ENCODE measurements at places on chromosomes 3 and 15.

GRCh38 chr3:138389841-138390581 lies 41.6 kb downstream of the MRAS start:
- no peak for DNase-seq

DNA sequence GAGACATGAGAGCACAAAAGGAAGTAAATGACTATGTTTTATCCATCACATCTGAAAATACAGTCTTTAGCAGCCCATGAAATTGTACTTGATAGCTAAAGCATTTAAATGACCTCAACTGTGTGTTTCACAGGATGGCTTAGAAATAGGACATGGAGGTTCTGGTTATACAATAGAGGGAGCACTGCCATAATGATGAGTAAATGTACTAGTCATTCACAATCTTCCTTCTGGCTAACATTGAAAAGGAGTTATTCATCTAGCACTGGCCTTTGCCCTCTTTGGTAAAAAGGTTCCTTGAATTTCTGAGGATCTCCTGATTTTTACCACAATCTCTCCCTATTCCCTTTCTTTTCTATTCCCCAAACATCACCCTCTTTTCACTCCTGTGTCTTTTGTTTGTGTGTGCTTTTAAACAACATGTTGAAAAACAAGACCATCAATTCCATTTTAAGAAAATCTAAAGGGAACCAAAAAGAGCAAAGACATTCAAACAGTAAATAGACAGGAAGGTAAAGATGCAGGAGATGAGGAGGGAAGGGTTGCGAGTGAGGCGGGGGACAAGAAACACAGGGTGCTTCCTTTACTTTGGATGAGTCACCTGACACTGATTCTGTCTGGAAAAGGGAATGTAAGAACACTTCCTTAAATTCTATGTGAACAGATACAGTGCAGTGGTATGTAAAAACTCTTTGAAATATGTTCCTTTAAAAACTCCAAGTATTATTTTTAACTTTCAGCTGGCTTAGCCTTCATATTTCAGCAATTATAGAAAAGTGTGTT lies 619.0 kb downstream of the MECOM start:
- no peak for DNase-seq

- DNase-seq = peak; percentile 23
Measured at GRCh38 chr3:103440539-103441203, 1005.9 kb downstream of the ZPLD1 start.

GRCh38 chr3:184563941-184564684 lies 2.5 kb downstream of the EPHB3 start:
- DNase-seq = no peak

GRCh38 chr3:192352142-192352541 lies 375.2 kb downstream of the FGF12 start:
- no peak for DNase-seq

GRCh38 chr3:98602078-98602678 lies 8.8 kb upstream of the CPOX start:
- peak; percentile 85 for DNase-seq

GRCh38 chr3:15449489-15450224 lies 22.3 kb downstream of the EAF1 start:
- no peak for DNase-seq

DNA sequence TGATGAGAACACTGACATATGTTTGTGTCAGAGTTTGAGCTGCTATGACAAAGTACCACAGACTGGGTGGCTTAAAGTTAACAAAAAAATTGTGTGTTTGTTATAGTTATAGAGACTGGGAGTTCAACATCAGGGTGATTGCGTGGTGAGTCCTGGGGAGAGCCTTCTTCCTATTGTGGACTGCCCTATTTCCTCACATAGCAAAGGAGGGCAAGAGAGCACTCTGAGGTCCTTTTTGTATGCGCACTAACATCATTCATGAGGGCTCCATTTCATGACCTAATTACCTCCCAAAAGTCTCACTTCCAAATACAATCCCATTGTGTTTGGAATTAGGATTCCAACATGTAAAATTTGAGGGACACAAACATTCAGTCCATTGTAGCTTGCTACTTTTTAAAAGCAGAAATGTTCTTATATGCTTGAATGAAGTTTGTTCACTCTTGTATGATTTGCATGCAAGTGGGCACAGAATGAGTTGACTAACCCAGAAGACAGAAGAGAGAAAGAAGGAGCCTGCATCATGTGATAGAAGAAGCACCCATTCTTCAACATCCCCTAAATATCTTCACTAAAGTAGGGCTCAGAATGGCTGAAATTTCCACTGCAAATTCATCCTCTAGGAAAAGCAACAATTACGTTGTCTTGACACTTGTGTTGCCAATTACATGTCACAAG lies 18.9 kb upstream of the ALCAM start:
- DNase-seq = no peak

GRCh38 chr3:58725326-58725853 lies 58.8 kb upstream of the FAM3D start:
- DNase-seq = no peak

DNA sequence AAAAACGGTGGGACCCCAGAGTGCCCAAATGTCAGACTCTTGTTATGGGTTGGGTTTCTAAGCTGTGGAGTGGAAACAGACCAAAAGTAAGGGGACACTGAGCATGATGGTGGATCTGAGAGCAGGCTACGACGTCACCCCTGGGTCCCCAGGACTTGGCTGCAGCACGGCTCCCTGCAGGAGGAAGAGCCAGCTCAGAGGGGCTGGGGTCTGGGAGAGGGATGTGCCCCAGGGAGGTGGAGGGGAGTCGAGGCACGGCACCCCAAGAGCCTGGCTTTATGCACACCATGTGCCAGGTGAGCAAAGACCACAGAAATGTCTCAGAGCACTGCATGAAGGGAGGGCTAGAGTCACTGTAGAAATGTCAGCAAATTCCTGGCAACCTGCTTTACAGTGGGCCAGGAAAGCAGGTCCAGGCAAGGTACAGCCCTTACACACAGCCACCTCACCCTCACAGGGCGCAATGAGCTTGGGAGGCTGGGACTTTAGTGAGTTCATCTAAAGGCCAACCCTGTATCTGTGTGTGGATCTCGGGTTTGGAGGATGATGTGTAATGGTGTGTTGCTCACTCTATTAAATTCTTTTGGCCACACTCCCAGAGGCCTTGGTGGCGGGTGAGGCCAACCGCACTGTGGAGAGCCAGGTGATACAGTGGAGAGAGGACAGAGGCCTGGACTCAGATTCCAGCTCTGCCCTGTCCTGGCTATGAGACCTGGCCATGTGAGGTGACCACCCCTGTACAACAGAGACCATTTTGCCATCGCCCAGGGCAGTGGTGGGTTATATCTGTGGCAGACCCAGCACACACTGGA lies 14.1 kb downstream of the CTSH start:
- DNase-seq = no peak

GRCh38 chr15:98536976-98537375 lies 111.4 kb upstream of the IGF1R start:
- DNase-seq = no peak

DNA sequence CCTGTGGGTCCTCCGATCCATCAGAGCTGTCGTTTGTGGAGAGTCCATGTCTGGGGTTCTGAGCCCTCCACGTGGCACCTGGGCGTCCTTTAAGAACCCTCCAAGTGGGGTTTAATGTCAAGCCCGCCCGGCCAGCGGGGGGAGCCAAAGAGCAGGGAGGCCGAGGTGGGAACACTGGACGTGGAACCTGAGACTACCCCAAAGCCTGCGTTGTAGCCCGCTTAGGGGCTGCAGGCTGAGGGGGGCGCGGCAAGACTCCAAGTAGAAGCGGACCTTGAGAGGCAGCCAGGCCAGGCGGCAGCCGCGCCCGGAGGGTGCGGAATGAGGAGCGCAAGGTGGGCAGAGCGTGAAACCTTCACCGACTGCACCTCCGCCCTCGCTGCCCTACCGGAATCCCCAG lies 126.2 kb upstream of the ATP10A start:
- DNase-seq = no peak

Measured in Kasumi-1 (cell line).